Cortex of kidney (tissue), 1 donor: ENCODE measurements at places on chromosomes 7 and 10.

DNA sequence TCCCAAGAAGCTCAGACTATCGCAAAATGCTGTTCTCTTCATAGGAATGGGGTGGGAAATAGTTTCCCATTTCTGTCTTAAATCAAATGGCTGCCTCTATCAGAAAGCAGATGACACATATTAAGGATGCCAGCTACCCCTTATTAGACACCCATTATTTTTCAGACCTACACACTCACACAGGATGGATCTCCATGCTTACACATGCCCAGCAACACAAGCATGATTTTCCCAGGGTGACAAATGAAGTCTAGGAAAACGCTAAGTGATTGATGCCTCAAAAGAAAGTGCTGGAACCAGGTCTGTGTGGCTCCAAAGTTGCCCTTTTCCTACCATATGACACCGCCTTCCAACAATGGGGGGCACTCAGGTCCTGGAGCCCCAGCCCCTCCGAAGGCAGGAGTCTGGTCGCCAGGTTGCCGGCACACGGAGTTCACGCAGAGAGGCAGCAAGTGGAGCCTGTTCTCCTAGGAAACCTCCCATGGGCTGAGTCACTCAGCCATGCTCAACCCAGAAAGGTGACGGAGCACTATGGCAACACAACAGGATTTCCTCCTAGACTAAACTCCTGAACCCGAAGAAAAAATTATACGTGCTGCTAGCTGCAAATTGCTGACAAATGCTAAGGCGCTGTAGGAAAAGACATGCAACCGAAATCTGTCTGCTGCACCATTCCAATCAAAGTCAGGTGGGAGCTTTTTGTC, 19.8 kb downstream of the VOPP1 start:
- no peak for DNase-seq

DNA sequence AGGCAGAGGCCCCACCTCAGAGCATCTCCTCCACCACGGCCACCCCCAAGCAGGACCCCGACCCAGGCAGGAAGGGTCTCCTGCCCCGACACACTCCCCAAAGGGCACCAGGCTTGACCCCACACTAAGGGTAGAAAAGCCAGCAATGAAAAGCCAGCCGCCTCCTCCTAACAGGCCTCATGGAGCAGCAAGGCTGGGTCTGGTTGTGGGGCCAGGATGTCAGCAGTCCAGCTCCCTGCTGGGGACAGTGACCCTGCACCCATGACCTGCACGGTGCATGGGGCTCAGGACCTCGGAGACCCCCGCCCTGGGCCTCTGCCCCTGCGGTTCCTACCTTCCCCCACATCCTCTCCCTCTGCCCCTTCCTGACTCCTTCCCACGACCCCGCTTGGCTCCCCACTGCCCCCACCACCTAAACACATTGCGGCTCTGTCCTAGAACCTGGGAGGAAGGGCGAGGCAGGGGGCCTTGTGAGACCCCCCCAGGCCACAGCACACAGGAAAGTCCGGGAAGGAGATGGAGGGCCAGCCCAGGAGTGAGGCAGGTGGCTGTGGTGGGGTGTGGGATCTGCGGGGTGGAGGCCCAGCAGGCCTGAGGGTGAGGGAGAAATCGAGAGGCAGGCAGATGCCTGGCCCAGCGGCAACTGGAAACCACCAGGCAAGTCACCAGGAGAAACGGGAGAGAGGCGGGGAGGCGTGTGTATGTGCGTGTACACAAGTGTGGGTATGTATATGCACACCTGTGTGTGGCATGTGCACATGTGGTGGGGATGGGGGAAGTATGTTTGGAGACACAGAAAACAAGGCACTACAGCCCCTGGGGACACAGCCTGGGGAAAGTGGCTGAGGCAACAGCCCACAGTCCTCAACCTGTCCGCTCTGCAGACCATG, 229.9 kb downstream of the MAD1L1 start:
- DNase-seq, result no peak

DNA sequence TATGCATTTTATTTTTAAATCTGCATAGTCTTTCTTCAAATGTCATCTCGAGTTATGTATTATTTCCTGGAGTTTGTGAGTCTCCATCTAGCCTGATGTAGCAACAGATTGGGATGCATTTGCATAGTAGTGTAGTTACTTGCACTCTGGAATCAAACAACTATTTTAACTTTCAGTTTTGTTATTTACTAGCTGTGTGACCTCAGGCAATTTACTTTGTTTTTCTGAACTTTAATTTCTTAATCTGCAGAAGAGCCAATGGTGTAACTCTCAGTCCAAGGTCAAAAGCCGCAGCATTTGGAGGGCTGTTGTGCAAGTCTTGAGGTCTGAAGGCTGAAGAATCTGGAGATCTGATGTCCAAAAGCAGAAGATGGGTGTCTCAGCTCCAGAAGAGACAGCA, 175.8 kb upstream of the SORCS1 start:
- no peak for DNase-seq

GRCh38 chr7:122306320-122307227, 2.0 kb upstream of the FEZF1 start:
- no peak for DNase-seq

DNA sequence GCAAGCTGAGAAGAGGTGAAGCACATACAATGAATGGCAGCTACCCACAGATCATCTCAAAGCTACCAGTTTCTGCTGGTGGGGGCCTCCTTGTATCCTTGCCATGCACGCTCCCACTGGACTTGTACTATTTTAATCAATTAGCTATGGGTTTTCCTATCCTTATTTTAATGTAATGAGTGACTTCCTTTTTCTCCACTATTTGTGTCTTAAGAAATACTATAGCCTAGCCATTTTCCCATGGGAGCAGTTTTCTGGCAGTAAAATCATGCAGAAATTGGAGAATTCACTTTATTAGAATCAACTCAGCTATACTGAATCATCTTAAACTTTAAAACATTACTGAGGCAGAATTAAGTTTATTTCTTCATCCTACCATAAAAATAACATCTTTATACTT, 73.5 kb downstream of the CTNNA3 start:
- DNase-seq, result no peak
